ENCODE measurements at places on chromosomes 5 and 9.
A peak's percentile ranks its signal among the peaks of the same experiment; 100 is the strongest.

GRCh38 chr5:51960617-51961121, 577.4 kb downstream of the ISL1 start:
- DNase-seq: peak; percentile 6

DNA sequence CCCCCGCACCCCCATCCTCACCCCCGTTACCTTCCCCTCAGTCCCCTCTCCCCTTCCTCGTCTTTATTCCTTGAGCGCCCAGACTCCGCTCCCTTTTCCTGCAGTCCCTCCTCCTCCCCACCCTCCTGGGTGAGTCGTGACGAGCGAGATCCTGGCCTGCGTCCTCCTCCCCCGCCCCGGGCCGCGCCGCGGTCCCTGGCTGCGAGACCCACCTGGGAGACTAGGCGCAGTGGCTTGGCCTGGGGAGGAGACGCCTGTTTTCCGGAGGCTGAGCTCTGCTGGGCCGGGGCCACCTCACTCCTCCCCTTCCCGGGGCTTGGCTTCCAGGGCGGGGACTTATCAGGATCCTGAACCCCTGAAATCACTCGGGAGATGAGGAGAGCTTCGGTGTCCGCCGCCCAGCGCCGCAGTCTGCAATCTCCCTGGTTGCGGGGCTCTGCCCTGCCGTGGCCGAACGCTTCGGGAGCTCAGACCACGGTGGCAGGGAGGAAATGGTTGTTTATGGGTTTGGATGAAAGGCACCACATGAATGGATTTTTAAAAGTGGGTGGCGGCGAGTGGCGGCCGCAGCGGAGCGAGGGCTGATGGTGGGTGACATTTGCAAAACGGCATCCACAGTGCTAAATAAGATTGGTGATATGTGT, 984 bp downstream of the STXBP1 start:
- DNase-seq: peak; percentile 22

GRCh38 chr9:8963885-8964284, 1164.3 kb upstream of the DMAC1 start:
- DNase-seq: no peak

DNA sequence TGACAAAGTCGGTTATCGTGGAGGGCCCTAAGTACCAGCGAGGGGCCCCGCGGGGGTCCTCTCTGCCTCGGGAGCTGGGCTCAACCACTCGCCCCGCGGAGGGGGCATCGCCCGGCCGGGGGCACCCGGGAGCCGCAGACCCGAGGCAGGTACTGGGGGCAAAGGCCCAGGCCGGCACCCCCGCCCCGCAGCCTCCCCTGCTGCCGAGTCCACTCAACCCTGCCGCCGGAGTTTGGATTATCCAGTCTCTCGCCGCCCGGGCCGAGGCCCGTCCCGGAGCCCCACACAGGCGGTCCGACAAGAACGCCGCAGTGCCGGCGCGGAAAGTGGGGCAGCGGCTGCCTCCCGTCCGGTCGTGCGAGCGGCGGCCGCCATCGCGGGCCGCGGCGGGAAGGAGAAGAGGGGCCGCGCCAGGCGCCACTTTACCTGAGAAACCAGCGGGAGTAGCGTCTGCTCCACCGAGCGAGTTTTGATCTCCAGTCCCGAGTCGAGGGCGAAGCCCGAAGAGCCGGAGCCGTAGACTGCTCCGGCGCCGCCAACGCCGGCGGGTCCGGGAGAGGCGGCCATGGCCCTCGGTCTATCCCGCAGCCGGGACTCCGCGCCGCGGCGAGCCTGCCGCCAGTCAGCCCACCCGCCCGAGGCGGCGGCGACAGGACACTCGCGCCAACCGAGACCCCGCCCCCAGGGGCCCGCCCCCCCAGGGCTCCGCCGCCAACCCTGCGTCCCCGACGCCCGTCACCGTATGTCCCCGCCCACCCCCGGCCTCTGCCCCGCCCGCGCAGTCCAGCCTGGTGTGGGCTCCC, at the start of gene CTNNAL1:
Gene CTNNAL1, minus strand, starts transcription at position 624 of the 803 bp plus-strand sequence. Its CDS starts 57 bp downstream, at position 567.
- peak; percentile 76 for DNase-seq

DNA sequence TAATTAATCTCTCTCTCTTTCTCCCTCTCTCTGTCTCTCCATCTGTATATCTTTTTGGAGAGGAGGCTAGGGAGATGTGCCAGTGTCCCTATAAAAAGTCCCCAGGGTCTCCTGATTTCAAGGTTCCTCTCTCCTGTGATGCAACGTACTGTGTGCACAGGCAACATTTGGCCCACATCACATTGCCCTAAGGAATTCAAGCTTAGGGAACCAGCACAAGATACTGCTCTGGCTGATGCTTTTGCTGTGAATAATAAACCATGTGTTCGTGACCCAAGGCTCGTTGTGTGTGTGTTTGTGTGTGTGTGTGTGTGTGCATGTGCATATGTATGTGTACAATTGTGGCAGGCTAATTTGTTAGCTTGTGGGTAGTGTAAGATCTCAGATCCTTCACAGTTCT, 9.7 kb downstream of the SPATA9 start:
- no peak for DNase-seq

- peak; percentile 74 for DNase-seq
Measured at GRCh38 chr9:31588006-31588405, 796.4 kb upstream of the ACO1 start.

- DNase-seq: no peak
Measured at GRCh38 chr9:34097865-34098264, 28.6 kb downstream of the DCAF12 start.

DNA sequence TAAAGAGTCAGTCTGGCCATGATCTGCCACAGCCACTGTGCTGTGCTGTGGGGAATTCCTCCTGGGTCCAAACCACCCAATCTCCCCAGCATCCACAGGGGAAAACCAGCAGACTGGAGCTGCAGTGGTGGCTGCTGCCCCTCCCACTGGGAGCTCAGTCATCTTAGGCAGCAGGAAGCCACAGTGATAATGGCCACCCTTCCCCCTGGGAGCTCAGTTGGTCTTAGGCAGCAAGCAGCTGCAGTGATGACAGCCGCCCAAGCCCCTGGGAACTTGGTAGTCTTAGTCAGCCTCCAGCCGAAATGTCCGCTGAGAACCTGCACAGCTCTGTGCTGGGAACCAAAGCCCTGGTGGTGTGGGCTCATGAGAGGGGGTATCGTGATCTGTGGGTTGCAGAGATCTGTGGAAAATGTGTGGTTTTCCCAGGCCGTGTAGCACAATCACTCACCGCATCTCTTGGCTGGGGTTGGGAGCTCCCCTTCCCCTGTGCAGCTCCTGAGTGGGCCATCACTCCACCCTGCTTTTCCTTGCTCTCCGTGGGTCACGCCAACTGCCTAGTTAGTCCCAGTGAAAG, 38.4 kb upstream of the SMIM15 start:
- no peak for DNase-seq

DNA sequence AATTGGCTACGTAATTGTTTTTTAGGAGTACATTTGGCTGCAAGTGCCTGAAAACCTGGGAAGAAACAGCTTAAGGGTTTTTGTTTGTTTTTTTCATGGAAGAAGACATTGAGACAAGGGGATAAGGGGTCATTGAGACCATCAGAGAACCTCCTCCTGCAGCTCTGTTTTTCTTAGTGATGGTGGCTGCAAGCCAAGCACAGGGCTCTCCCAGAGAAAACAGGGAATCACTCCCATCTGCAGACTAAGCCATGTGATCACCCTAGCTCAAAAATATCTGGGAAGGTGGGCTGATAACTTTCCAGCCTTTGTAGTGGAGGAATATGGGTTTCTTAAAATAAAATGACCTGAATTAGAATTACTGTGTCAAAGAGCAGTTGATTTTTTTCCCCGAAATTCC, 25.1 kb downstream of the PALM2AKAP2 start:
- no peak for DNase-seq

DNA sequence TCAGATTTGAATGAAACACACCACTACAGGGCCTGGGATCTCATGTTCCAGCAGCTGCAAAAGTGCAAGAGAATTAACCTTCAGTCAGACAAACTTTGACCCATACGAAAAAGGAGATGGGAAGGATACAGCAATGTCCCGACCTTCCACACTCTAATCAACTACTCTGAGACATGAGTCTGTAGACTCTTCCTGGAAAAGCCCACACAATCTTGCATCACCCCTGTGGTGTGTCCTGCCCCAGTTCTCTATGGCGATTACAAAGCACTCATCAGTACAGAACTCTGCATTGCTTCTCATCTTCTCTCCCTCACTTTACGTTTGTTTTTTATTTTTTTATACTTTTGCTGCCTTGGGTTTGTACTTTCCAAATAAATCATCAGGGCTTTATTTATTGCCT, 241.0 kb upstream of the KIF2A start:
- no peak for DNase-seq

DNA sequence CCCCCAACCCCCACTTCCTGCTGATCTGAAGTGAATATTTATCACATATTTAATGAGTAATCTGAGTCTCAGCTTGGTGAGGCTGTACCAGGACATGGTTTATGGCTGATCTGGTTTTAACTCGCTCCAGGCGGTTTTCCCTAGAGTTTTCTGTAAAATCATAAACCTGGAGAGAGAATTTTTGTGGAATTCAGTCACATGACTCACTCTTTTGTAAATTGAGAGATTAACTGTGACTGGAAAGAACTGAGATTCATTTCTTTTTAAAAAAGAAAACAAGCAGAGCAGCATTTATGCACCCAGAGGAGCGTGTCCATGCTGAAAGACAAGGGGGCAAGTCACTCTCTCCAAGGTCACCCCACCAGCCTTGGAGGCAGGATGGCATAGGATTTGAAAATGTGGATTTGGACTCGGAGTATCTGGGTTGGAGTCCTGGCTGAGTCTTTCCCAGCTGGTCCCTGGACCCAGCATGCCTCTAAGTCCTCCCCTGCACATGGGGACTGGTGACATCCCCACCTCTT, 81.8 kb downstream of the ZNF618 start:
- no peak for DNase-seq

- DNase-seq: peak; percentile 6
Measured at GRCh38 chr5:110727025-110727314, 499 bp upstream of the TMEM232 start.

- no peak for DNase-seq
Measured at GRCh38 chr5:138944527-138945322, 69.6 kb upstream of the LRRTM2 start.

DNA sequence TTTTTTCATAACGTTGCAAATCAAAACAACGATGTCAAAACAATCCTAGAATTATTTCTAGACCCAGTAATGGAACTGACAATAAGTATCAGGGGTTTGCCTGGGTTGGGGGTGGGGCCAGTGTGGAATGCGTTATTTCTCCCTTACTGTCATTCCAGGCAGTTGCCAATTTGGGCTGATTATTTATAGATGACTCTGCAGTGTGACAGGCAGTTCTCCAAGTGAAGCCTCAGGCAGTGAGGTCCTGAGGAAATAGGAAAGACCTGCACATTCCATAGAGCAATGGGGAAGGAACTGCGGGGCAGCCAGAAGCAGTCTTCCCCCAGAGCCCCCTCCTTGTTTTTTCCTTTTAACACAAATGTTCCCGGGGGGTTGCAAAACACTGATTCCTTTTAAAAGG, 179.0 kb downstream of the YTHDC2 start:
- no peak for DNase-seq

DNA sequence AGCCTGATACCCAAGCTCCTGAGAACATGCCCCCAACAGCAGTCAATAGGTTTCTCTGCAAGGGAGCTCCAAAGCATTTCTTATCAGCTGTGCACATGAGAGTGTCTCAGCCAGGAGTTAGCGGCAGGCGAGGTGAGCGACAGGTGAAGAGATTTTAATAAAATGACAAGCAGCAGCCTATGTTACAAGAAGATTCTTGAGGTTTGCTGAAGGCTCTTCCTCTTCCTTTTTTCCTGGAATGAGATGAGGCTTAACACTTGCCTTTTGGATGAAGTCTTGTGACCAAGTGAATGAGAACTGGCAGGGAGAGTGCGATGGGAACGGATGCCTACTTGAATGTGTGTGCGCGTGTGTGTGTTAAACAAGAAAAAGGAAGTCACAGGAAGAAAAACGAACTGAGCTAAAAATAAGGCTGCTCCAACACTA, 76.1 kb downstream of the SHB start:
- no peak for DNase-seq

DNA sequence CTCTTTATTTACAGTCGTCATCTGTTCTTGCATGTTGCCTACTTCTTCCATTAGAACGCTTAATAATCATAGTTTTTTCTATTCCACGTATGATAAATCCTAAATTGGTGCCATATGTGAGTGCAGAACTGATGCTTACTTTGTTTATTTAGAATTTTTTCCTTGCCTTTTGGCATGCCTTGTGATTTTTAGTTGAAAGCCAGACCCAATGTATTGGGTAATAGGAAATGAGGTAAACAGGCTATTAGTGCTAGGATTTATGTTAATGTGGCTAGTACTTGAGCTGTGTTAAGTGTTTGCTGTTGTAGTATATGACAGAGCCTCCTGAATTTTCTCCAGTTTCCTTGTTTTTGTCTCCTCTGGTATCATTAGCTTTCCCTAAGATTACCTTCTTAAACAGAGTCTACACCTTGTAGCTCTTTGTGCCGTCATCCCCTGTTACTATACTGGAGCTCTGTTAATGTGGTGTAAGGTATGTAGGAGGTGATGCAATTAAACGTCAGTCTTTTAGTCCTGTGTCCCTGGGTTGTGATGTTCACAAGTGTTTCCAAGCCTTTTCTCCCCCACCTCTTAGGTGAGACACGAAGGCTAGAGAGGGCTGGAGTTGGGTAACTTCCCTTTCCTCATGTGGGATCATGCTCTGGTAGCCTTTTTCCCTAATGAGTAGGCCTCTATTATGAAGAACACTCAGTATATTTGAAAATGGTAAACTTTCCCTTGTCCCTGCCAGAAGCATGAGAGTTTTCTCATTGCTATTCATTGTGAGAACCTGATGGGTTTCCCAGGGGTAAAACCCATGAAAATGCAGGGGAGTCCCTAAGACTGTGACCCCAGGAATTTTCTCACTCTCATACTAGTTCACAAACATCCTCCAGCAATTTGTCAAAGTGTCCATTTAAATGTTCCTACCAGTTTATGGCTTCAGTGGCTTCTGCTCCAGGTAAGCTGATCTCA, 21.2 kb downstream of the SPATA31D3 start:
- no peak for DNase-seq

- no peak for DNase-seq
Measured at GRCh38 chr9:137750566-137750965, 127.0 kb upstream of the CACNA1B start.

DNA sequence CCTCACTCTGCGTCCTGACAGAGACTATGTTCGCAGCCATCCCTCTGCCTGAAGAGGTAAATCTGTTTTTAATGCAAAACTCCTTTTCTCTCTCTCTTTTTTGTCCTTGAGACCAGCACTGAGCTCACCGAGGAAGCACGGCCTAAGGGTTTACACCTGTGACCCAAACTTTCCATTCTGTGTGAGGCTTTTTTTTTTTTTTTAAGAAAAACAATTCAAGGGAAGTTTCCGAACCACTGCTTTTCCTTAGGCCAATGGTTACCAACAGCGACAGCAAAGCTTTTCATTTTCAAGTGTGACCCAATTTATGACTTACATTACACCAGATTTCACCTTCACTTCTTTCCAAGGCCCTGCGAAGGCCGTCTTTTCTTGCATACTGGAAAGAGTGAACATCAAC, 205.9 kb downstream of the EFNA5 start:
- DNase-seq: no peak
